ENCODE measurements at places on chromosomes 2 and 18. TPM values are rescaled to one million over a fixed set of nuclear protein-coding genes. Genes with fewer than 3 reads are reported as not detected.

The PLGLB1 gene
- total RNA-seq = 1.3 TPM

- DNase-seq = no peak
Measured at GRCh38 chr2:122203523-122203922, 448.1 kb downstream of the TSN start.

- DNase-seq = no peak
Measured at GRCh38 chr2:127090281-127091120, 16.5 kb downstream of the BIN1 start.

DNA sequence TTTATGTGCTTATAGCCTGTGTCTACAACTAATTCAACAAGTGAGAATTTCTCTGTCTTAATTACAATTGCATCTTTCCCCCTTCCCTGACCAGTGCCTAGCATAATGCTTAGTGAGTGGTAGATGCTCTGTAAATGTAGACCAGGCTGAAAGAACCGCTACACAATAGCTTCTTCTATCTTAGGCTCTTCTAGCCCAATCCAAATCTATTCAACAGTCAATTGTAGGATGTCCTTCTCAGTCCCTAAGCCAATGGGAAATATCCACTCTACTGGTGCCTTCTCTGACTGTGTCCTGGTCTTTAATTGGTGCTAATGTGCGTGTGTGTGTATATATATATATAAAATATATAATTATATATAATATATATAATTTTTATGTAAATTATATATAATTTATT, 34.1 kb upstream of the GCC2 start:
- DNase-seq = no peak

DNA sequence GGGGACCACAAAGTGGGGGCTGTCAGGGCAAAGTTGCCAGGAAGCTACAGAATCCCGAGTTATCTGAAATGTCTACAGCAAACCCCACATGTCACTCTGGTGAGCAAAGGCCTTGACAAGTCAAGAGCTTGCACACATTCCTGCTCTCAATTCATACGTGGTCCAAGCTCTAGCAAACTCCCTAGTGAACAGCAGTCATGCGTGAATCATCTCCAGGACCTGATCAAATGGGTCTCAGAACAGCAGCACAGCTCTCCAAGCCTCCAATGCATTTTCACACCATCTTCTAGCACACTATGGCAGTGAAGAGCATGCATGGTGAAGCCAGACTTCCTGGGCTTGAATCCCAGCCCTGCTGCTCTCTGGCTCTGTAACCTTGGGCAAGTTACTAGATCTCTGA, 68.5 kb downstream of the MYO5B start:
- DNase-seq = no peak

- DNase-seq = no peak
Measured at GRCh38 chr2:239302083-239302807, 98.6 kb downstream of the HDAC4 start.

GRCh38 chr2:7905756-7906155, 776.1 kb upstream of the ID2 start:
- DNase-seq = no peak

- DNase-seq = no peak
Measured at GRCh38 chr2:46042711-46043110, 254.5 kb upstream of the EPAS1 start.

The ELP2 gene
- total RNA-seq = 109 TPM

GRCh38 chr2:234330902-234331301, 166.0 kb downstream of the ARL4C start:
- DNase-seq = no peak

DNA sequence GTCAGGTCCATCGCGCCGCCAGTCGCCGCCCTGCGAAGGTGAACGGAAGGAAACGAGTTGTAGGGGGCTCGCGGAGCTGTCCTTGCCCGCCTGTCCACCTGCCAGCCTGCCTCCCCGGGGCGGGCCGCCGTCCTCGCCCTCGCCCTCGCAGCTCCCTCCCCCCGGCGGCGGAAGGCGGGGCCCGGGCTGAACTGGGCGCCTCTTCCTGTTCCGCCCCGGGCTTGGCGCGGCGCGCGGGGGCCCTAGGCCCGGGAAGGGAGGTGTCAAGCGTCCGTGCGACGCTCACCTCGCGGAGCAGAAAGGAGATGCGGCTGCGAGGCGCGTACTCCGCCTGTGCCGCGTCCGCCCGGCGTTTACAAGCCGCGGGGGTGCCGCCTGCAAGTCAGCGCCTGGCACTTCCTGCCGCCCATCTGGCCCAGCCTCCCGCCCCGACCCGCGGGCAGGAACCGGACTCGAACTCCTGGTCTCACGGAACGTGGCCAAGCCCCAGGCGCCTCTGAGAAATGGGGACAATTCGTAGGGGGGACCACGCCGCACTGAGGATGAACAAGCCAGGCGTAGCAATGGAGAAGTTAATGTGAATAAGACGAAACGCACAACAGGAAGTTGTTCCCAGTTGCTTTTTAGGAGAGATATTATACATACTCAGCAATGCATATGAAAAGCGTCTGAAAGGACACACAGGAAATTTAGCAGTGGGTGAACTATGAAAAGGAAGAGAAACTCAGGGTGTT, at the start of gene CNPPD1:
Gene CNPPD1, minus strand, starts transcription at position 108 of the 734 bp plus-strand sequence. Its CDS starts 97 bp downstream, at position 11.
- DNase-seq = peak; percentile 56

The TIA1 gene
- total RNA-seq = 94.1 TPM

Data from HCT116 (cell line).